ENCODE measurements at places on chromosomes 2 and 18.
A peak's percentile ranks its signal among the peaks of the same experiment; 100 is the strongest.

DNA sequence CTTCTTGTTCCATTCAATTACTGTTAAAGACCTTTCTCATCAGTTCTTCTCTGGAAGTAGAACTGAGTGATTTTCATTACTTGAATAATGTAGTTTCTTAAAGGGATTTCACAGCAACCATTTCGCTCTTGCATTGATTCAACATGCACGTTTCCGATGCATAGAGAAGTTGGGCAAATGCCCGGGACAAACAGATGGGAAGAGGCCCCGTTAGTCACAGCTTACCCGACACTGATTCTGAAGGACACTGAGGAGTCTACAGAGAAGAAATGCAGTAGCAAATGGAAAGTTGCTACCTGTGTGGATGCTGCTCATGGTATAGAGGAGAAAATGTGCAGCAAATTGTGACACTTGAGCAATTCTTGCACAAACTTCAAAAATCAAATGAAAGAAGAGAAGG lies 32.3 kb upstream of the GCG start:
- DNase-seq = no peak

- DNase-seq = peak; percentile 87
These were observed 124.7 kb upstream of the ZNF516 start for GRCh38 chr18:76619621-76620315.

GRCh38 chr2:85986121-85986520 lies 97.3 kb upstream of the ST3GAL5 start:
- no peak for DNase-seq

DNA sequence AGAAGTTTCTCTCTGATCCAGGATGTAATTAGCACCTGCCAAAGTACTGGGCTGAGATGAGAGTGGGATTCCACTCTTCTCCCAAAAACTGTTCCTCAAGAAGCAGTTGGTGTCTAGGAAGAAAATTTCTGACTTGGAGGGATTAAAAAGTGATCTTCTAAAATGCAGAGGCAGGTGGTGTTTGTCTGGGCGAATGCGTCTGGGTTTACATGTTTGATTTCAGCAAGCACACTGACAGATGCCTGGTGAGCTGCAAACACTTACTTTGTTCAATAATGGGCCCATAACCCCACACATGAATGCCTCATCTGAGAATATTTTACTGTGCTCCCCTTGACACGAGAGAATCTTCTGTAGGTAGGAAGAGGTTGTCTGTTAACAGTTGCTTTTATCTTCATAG lies 24.3 kb upstream of the KCNF1 start:
- peak; percentile 56 for DNase-seq

GRCh38 chr2:131426727-131427126 lies 49.2 kb upstream of the TUBA3D start:
- no peak for DNase-seq

Measured in NCI-H146 (cell line).